ENCODE measurements at places on chromosomes 5 and 9. TPM values are rescaled to one million over a fixed set of nuclear protein-coding genes. Genes with fewer than 3 reads are reported as not detected.

- DNase-seq, result no peak
Observed at GRCh38 chr9:104842698-104843097, 78.8 kb downstream of the NIPSNAP3B start.

- DNase-seq, result peak; percentile 57
Observed at GRCh38 chr9:92138157-92138959, 23.1 kb upstream of the SPTLC1 start.

DNA sequence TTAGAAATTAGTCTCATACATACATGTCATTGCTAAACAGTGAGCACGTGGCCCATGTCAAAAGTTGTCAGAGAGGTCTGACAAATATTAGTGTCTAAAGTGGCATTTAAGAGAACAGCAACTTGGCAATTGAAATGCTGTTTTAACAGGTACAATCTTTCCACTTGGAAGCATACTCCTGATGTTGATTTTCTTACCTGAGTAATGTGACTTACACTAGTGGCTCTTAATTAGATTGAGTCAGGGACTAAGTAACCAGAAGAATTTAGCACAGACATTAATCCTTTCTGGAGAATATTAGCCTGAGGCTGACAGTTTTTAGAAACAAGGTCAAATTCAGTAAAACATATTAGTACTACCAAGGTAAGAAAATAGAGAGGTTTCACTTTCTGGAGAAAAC is 357.0 kb upstream of the ZNF608 start:
- no peak for DNase-seq

Gene TTC23L
- total RNA-seq, result not detected

Gene SAXO1
- not detected for total RNA-seq

- DNase-seq, result no peak
Observed at GRCh38 chr5:116912221-116912620, 337.6 kb upstream of the SEMA6A start.

GRCh38 chr5:95528565-95528964 is 26.2 kb downstream of the SKIC3 start:
- DNase-seq, result no peak

Gene PKN3
- total RNA-seq, result 1.1 TPM

Gene ACSL6
- 42.8 TPM for total RNA-seq

Gene ZDHHC21
- 6.2 TPM for total RNA-seq

GRCh38 chr5:31021181-31021624 is 172.3 kb upstream of the CDH6 start:
- DNase-seq, result no peak

Gene PLCXD3
- not detected for total RNA-seq

- no peak for DNase-seq
Observed at GRCh38 chr5:372556-372995, 51.1 kb downstream of the AHRR start.

- no peak for DNase-seq
Observed at GRCh38 chr9:120841930-120842684, 615 bp downstream of the PSMD5 start.

Gene PCDHB7
- total RNA-seq, result not detected

GRCh38 chr5:88708021-88708420 is 175.0 kb downstream of the MEF2C start:
- DNase-seq, result no peak

- no peak for DNase-seq
Observed at GRCh38 chr9:34651876-34652601, at the start of gene IL11RA. Gene IL11RA (plus strand): TSS chr9:34652185. CDS start chr9:34655218, 3,033 bp downstream.

DNA sequence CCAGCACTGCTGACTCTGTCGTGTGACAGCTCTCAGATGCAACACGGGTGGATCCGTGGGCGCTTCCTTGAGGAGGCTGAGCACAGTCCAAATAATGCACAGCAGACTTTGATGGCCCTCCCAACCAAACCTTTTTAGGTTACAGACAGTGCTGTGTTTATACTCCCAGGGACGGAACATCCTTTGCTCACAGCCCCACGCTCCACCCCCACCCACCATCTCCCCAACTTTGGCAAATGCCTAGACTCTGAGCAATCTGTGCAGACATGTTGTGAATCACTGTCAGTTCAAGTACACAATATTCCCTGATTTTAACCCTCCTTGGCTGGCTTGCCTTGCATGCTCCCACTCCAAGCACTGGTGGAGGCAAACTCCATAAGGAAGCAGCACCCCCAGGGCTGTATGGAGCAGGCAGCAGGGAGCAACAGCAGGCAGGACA is 324.6 kb downstream of the MLLT3 start:
- DNase-seq, result no peak

DNA sequence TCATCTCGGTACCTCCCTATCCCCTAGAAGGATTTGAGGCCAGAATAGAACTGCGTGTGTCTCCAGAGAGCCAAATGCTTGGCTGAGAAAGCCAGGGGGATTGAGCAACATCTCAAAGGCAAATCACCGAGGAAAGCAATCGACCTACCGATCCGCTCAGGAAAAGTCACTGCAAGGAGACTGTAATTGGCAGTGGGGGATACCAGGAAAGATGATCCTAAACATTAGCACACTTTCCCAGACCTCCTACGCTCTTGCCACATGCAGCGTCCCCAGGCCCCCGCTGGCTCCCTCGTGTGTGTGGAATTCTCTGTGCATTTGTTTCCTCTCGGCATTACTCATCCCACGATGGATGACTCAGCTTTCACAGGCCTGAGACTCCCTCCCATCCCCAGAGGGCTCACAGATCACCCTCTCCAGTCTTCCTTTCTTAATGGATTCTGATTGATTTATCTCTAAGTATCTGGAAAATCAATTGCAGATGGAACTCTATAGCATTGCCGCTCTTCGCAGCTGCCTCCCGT is 82.2 kb upstream of the ICE1 start:
- DNase-seq, result no peak

DNA sequence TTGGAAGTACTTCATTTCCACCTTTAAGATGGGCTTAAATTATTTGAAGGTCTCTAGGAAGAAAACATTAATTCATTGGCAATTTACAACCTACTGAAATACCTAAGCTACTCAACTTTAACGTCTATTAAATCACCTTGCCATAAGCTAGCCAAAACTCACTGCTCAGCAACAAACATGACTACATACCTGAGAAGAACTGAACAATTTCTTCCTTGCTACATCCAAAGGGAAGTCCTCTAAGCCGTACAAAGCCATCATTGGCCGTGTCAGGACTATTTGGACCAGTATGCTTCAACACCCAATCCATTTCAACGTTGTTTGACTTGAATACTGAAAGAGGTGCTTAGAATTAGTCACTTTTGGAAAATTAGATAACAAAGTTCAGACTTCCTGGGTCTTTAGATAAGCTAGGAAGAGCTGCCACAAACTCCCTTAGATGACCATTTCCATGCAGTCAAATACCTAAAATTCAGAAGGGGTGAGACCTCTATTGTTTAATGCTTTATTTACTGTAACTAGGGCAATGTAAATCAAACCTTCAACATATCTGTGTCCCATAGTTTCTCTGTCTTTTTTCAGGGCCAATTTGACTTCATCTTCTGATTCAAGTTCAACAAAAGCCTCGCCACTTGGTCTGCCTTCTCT is 2.6 kb downstream of the HNRNPH1 start:
- no peak for DNase-seq

Gene BARHL1
- not detected for total RNA-seq

DNA sequence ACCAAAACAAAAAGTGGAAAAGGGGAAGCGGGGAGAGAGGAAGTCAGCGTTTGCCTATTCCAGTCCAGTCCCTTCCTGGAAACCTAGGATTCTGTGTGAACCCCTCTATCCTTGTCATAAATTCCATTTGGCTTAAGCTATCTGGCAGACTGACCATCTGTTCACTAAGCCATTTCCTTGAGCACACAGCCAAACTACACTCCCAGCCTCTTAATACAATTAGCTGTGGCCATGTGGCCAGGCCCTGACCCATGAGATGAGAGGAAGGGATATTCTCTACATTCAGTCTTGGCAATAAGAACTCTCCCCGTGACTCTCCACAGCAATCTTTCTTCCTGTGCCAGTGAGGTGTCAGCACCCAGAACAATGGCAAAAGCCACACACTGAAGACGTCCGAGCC is 424.8 kb downstream of the TLE1 start:
- no peak for DNase-seq

Gene C9orf50
- not detected for total RNA-seq

Gene CTNNAL1
- total RNA-seq, result 2.5 TPM

DNA sequence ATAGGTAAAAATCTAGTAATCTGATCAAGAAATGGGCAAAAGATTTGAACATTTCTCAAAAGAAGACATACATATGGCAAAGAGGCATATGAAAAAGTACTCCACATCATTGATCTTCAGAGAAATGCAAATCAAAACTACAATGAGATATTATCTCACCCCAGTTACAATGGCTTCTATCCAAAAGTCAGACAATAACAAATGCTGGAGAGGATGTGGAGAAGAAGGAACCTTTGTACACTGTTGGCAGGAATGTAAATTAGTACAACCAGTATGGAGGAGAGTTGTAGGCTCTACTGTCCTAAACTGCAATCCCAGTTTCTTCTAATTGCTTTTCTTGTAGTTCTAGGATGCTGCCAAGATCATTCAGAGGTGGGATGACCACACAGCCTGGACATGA is 193.5 kb upstream of the RFX3 start:
- DNase-seq, result no peak

DNA sequence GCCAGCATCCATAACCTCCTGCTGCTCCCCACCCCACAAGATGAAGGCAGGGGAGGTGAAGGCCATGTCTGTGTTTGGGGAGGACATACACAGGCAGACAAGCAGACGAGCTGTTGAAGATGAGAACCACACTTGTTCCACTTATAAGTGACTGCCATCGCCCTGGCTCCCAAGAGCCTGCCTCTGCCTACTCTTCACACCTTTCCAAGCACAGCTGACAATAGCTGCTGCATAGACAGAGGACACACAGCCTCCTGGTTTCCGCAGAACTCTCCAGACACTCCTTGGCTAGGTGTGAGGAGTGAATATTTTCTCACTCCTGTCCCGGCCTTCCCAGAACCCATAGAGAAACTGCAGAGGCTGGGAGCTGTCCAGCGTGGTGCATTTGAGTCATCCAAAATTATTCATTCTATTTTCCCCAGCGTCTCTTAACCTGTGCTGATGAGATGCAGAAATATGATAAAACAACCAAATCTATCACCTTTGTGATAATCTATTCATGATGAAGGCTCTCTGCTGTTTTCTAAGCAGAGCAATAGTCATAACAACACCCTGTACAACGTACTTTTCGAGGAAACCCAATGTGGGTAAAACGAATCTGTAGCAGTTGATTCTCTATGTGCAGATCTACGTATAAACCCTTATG is 24.7 kb downstream of the KLF9 start:
- no peak for DNase-seq

All from naive thymus-derived CD4-positive, alpha-beta T cell (primary cell).